Activated CD8-positive, alpha-beta memory T cell treated with anti-CD3 and anti-CD28 coated beads for 24 hours (primary cell): ENCODE measurements at places on chromosomes 12 and 14.

- DNase-seq = no peak
Observed at GRCh38 chr12:99670635-99671034, 23.1 kb downstream of the GARIN6 start.

GRCh38 chr12:132348176-132348575 is 18.8 kb upstream of the GALNT9 start:
- DNase-seq = no peak

DNA sequence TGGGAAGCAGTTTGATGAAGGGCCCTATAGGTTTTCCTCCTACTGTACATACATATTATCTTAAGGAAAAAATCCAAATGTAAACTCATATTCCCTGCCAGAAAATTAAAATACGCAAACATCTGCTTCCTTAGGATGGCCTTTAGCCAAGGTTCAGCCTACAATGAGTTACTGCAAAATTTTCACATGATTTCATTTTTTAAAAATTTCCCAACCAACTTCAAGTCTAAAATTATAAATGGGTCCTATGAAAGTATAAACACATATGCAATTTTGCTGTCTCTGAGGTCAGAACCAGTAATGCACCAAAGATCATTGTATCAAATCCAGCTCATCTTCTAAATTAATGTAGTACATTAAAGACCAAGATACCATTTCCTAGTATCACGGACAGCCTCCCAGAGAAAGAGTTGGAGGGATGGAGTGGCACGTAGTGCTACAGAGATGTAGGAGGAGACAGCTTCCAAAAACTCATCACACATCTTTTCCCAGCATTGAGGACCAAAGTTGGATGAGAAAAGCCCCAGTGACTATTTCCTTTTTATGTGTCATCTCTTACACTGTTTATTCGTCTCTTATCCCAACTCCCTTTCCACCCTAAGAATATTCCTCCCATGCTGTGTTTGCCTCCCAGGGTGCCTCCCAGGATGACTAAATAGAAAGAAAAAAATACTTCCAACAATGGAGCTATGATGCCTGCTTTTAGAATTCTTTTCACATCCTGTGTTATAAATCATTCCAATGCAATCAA is 92.3 kb upstream of the SLCO1C1 start:
- no peak for DNase-seq

- no peak for DNase-seq
Observed at GRCh38 chr12:18567787-18568186, 170.0 kb downstream of the PLCZ1 start.

DNA sequence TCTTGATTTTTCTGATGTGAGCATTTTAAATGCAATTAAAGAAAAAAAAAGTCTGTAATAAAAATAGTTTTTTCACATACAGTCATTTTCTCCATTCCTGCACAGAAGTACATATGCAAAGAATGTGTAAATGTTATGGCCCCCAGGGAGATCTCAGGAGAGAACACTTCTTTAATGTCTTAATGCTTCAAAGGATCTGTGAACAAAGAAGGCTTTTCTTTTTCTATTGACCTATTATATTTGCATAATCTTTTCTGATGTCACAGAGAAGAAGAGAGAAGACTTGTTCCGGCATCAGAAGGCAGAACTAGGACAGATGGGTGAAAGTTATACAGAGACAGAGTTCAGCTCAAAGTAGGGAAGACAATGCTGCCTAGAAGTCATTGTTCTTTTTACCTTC is 413.5 kb upstream of the STXBP6 start:
- no peak for DNase-seq

GRCh38 chr14:32426586-32427388 is 97.7 kb downstream of the AKAP6 start:
- DNase-seq = no peak

- no peak for DNase-seq
Observed at GRCh38 chr12:31300783-31301182, 25.2 kb downstream of the SINHCAF start.

DNA sequence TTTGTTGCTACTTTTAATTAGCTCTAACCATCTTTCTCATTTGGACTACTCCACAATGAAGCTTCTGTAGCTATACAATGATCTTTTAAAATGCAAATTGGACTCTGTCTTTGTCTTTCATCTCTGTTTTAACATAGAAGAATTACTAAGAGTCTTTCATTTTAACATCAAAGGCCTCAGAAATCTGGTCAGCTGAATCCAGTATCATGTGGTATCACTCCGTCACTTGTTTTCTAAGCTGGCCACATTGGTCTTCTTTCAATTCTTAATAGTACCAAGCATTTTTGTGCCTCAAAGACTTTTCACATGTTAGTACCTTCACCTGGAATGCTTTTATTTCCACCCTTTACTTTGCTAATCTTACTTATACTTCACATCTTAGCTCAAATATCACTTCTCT is 95.5 kb upstream of the SLC16A7 start:
- DNase-seq = no peak

- no peak for DNase-seq
Observed at GRCh38 chr12:58496411-58497190, 423.7 kb downstream of the LRIG3 start.

DNA sequence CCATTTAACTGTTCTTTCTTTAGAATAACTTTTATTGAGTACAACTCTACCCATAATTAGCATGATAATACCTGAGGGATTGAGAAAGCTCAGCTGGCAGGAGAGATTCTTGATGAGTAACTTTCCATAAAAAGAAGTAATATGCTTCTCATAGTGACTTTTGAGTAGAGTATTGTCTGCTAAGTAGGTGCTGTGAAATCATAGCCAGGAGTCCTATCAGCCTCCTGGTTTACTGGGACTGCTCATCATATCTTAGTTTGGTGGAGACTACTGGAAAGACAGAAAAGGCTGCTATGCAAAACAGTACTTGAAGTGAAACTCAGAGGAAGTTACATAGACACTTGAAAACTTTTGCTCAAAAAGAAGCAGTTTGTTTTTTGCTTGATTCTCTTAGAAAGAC is 113.3 kb upstream of the ATP2B1 start:
- no peak for DNase-seq

DNA sequence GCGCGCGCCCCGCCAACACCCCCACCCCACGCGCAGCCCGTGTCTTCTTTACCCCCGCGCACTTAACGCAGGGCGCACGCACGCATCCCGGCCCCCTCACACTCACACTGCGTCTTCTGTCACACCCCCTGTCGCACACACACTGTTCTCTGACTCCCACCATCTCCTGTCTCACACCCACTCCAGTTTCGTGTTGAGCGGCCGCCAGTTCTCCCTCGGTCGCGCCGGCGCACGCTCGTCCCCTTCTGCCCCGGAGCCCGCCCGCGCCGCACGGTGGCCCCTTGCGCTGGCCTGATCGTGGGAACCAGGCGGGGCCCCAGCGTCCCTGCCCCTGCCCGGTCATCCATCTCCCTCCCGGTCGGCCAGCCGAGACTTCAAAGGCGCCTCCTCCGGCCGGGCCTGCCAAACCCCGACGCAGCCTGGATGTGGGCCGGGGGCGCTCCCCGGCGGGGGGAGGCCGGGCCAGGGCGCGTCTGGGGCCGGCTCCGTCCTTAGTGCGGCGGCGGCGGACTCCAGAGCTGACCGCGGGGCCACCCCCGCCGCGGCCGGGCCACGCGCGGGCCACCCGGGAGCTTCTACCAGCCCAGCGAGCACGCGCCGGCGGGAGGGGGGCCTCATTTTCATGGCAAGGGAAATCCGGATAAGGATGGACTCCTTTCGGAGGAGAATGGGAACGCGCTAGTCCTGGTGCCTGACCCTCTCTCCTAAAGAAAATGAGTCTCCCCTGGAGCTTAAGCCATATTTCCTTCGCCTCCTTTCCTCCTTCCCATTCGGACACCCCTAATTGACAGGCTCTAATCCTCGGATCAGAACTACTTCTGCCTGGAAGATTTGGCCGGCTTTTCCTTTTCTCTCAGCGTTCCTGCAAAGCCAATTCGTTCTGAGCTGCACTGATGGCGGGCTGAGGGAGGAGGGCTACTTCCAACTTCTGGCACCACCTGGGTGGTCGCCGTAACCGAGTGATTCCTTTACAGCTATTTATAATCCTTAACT is 82.0 kb upstream of the HMGA2 start:
- DNase-seq = peak; percentile 57

DNA sequence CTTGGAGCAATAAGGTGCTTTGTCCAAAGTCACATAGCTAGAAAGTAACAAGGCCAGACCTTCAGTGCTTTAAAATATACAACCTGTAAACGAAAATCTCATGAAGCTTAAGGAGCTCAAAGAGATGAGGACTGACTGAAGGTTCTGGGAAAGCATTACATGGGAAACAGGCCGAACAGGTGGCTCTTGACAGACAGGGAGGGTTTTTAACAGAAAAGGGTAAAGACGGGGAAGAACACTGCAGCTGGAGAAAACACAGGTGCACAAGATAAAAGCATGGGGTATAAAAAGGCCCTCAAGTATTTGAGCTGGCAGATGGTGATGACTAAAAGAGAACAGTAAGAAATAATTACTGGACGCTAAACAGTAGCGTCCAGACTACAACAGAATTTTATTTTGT is 257.2 kb downstream of the NELL2 start:
- DNase-seq = no peak

GRCh38 chr14:34275078-34275477 is 187.0 kb downstream of the SPTSSA start:
- no peak for DNase-seq

GRCh38 chr14:64772397-64772950 is 68.2 kb downstream of the PLEKHG3 start:
- DNase-seq = no peak
